ENCODE measurements at places on chromosomes 5 and 9. TPM values are rescaled to one million over a fixed set of nuclear protein-coding genes. Genes with fewer than 3 reads are reported as not detected.

Gene PPP1R2B
- total RNA-seq = not detected

Gene SLC45A2
- total RNA-seq = not detected

Gene PRLR
- 2.5 TPM for total RNA-seq

Gene CDH12
- total RNA-seq = not detected

Gene NEURL1B
- total RNA-seq = 3.6 TPM

Gene SURF1
- total RNA-seq = 43.3 TPM

Gene CDKN2AIPNL
- total RNA-seq = 60.3 TPM

- H3K27ac ChIP-seq = no peak overlapping the region
- H3K36me3 ChIP-seq = no peaks in the 10 kb centered on the region
- H3K4me1 ChIP-seq = peaks cover 2% of the 10 kb centered on the region
- H3K4me3 ChIP-seq = no peak overlapping the region
- no peak for DNase-seq
Measured at GRCh38 chr9:115759426-115759825, 394.2 kb upstream of the PAPPA start.

- H3K36me3 ChIP-seq = no peaks in the 10 kb centered on the region
- no peaks in the 10 kb centered on the region for H3K27me3 ChIP-seq
- no peak overlapping the region for H3K27ac ChIP-seq
- DNase-seq = no peak
- H3K4me3 ChIP-seq = no peak overlapping the region
Measured at GRCh38 chr5:54700986-54701578, 183.5 kb downstream of the SNX18 start.

DNA sequence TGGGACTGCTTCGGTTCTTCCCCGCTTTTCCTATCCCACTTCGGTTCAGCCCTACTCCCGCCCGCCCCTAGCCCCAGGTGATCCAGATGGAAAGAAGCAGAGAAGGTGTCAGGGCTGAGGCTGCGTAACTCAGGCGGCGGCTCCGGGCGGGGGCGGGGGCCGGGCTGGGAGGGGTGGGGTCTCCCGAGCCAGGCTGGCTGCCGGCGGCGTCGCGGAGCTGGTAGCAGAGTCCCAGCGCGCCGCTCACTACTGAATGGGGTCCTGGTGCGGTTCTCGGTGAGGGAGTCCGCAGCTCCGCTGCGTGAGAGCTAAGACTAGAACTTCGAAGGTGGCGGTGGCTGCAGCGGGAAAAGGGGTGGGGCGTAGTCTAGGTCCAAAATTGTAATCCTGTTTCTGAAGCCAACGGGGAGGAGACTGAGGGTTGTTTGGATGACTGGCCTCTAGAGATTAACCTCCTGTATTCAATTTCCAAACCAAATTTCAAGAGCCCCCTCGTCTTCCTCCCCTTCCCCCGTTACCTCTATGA lies 1.4 kb downstream of the PRR16 start:
- H3K4me1 ChIP-seq = no peaks in the 10 kb centered on the region
- no peak overlapping the region for H3K27ac ChIP-seq
- H3K36me3 ChIP-seq = no peaks in the 10 kb centered on the region

GRCh38 chr5:58258984-58259684 lies 200.8 kb downstream of the PLK2 start:
- peaks cover 4% of the 10 kb centered on the region for H3K4me1 ChIP-seq
- DNase-seq = no peak
- H3K4me3 ChIP-seq = no peak overlapping the region
- H3K27ac ChIP-seq = no peak overlapping the region
- H3K27me3 ChIP-seq = no peaks in the 10 kb centered on the region

DNA sequence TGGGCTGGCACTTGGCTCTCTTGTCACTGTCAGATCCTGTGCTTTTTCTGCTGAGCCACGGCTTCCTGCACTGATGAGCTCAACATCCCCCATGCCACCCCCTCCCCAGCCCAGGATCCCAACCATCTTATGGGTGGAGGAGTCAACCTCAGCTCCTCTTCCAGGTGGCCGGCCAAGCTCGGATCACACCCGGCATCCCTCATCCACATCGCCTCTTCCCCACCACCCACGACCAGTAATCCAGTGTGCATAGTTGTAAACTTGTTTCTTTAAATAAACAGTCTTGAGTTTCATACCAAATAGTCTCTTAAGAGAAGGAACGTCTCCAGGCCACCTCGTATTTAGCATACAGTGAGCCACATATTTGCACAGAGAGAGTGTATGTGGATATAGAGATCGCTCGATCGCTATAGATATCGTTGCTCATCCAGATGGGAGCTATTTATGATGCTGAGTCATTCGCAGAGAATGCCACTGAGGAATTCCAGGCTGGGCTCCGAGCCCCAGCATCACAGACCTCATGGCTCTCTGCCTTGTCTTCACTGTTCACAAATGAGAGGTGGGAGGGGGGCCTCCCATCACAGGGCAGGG lies 61.8 kb upstream of the CPLX2 start:
- H3K4me1 ChIP-seq = no peaks in the 10 kb centered on the region
- no peaks in the 10 kb centered on the region for H3K27me3 ChIP-seq
- H3K4me3 ChIP-seq = no peak overlapping the region
- no peak overlapping the region for H3K27ac ChIP-seq
- H3K36me3 ChIP-seq = no peaks in the 10 kb centered on the region

DNA sequence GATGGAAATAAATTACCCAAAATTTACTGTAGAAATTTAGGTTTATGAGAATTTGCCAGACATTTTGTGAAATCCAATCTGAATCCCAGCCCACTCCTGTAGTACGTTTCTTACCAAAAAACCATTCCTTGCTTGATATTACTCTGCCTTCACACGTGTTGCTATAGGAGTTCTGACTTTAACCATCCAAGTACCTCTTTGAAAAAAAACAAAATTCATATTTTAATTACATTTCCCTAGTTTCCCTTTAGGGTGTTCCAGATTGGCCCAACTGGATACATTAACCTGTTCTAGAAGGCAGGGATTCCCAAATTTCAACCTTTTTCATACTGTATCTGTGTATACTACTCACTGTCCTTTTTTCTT lies 1.4 kb upstream of the PJA2 start:
- H3K27ac ChIP-seq = peak overlapping the region; percentile 96
- no peaks in the 10 kb centered on the region for H3K4me1 ChIP-seq
- DNase-seq = no peak
- H3K27me3 ChIP-seq = no peaks in the 10 kb centered on the region
- H3K36me3 ChIP-seq = peaks cover 19% of the 10 kb centered on the region
- H3K4me3 ChIP-seq = peak overlapping the region; percentile 98

GRCh38 chr5:135443161-135443960 lies 3.8 kb downstream of the DCANP1 start:
- H3K36me3 ChIP-seq = no peaks in the 10 kb centered on the region
- H3K4me1 ChIP-seq = no peaks in the 10 kb centered on the region
- DNase-seq = peak; percentile 24
- no peak overlapping the region for H3K27ac ChIP-seq

DNA sequence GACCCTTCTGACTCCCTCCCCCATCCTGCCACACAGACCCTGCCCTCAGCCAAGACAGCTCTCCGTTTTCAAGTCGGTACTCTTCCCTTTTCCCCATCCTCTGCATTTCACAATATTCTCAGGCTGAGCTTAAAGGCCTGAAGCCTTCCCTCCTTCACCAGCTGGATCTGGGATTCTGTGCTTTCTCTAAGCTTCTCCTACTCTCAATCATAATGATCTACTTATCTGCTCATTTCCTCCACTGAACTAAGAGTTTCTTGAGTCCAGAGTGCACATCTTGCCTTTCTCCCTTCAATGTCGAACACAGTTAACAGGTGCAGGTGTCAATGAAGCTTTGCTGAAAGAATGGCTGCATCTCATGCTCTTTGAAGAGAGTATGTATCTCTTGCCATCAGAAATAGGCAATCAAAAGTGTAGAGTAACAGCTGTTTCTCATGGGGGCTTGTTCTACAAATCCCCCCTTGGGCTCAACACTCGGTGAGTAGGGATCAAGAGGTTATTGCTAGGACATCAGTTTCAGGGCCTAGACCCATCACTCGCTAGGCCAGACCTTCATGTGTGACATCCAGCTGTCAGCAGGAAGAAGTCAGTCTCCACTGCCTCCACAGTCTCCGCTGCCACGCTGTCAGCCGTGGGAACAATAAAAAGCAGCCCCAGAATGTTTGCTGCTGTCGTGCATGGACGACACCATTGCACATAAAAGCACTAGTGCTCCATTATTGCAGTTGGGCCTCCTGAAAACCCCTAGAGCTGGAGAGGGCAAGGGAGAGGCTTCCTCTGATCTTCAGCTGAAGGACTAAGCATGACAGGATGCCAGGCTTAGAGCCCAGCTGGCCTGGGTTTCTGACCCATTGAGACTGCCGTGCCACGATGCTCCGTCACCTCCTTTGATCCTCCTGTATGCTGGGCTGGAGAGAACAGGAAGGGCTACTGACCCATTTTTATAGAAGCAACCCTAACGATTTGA lies 23.7 kb downstream of the TRAF1 start:
- H3K27me3 ChIP-seq = no peaks in the 10 kb centered on the region
- no peak for DNase-seq
- no peak overlapping the region for H3K4me3 ChIP-seq

DNA sequence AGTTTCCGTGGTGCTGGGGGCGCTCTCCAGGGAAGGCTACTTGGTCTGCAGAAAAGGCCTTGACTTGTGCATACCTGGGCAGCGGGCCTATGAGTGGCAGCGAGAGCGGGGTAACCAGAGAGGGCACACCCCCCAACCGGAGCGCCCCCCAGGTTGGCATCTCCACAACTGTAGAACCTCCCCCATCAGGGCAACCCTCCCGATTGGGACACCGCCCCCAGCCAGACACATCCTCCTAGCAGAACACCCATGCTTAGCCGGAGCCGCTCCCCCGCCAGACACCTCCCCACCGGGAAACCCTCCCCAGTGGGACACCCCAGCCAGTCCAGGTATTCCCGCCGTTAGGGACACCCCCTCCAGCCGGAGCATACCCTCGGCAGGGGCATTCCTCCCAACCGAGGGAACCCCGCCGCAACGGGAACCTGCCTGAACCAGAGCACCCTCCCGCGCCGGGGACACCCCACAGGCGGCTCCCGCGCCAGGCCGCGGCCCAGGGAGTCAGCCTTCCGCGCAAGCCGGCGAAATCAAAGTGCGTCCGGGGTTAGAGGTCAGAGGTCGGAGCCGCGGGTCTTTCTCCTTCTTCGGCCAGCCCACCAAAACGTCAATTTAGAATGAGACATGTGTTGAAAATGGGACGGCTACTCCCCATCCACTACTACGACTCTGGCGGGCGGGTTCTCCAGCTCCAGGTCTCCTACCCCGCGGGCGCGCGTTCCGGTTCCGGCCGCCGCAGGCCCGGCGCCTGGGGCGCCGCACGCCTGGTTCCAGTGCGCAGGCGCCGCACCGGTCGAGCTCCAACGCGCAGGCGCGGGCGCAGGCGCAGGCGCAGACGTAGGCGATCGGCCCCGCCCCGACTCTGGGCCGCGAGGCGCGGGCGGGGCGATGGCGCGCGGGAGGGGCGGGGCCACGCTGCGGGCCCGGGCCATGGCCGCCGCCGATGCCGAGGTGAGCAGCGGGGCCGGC lies at the start of gene EHMT1:
Gene EHMT1 (plus strand): TSS at position 901 of the 963 bp plus-strand sequence. CDS start 24 bp downstream, at position 925.
- peaks cover 25% of the 10 kb centered on the region for H3K36me3 ChIP-seq
- peak within 1 kb of the TSS; percentile 90 for H3K4me3 ChIP-seq
- H3K4me1 ChIP-seq = no peaks in the 10 kb centered on the region

DNA sequence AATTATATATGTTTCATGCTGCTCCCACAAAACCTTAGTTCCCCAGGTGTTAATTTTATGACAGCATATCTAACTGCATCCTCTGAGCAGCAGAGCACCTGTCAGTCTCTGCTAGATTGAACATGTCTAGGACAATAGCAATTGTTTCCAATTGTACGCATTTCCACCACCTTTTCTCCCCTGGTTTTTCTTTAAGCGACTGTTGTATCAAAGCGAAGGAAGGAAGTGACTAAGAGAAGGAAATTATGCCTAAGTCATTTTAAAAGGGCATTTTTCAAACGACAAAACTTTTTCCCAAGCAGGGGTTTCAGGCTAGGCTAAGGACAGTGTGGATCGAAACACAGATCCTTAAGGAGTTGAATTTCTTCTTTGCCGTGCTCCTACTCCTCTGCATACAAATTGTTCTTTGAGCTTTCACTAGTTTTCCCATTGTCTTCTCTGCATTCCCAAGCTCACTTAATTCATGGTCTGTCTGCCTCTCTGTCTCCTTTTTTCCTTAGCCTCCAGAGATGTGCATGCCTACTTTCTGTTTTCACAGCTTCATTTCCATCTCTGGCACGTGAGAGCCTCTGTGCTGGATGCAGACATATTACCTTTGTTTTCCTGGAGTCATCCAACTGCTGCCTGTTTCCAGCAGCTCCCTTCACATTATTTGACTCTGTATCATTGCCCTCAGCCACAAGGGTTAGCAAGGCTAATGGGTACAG lies 39.4 kb upstream of the STARD4 start:
- no peak for DNase-seq
- no peaks in the 10 kb centered on the region for H3K27me3 ChIP-seq
- H3K4me1 ChIP-seq = peaks cover 9% of the 10 kb centered on the region
- H3K36me3 ChIP-seq = peaks cover 5% of the 10 kb centered on the region
- no peak overlapping the region for H3K27ac ChIP-seq

GRCh38 chr9:4305065-4305985 lies 5.5 kb upstream of the GLIS3 start:
- peaks cover 4% of the 10 kb centered on the region for H3K27me3 ChIP-seq

DNA sequence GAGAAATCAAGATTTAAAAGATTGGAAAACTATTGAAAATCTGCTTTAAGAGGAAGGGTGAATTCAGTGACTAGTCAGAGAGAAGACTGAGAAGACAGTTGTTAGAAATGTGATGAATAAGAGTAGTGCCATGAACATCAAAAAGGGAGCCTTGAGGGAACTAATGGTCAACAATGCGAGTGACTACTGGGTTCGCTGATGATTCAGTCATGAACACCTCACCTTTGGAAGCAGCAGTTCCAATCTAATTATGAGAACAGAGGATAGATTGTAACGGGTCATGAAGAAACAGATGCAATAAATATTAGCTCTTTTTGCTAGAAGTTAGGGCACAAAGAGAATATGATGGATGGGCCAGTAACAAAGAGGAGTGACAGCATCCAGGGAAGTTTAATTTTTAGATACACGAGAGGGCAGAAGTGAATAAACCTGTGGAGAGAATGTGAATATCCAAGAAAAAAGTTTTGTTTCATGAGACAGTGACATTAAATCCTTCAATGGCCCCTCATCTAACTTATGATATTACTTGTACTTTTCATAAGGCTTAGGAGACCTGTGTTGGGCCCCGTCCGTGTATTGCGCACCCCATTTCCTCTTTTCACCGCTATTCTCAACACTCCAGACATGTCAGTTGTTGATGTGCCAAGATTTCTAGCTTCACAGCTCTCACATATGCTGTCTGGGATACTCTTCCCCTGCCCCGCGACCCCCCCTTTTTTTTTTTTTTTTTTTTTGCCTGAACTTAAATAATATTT lies 23.5 kb upstream of the IFNE start:
- H3K4me3 ChIP-seq = no peak overlapping the region
- no peaks in the 10 kb centered on the region for H3K36me3 ChIP-seq
- no peak for DNase-seq
- no peak overlapping the region for H3K27ac ChIP-seq
- H3K27me3 ChIP-seq = no peaks in the 10 kb centered on the region
- peaks cover 3% of the 10 kb centered on the region for H3K4me1 ChIP-seq

DNA sequence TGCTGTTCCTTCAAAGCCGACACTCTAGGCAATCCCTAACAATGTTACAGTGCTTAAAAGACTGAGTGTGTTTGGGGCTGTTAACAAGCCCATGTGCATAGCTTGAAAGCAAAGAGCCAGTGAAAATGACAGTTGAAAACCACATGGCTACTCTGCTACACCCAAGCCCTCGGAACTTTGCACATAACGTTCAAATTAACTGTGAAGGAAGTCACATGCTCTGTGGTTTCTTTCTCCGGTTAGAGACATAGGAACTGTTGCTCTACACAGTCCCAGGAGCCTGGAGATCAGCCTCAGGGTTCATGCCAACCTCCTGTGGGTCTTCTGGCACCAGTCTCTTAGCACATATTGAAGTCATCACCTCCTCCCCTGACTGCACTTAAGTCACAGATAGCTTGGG lies 51.1 kb downstream of the C9orf152 start:
- H3K4me3 ChIP-seq = no peak overlapping the region
- no peak for DNase-seq
- H3K27me3 ChIP-seq = no peaks in the 10 kb centered on the region
- no peak overlapping the region for H3K27ac ChIP-seq
- peaks cover 12% of the 10 kb centered on the region for H3K36me3 ChIP-seq

All from H9 (cell line).